Aorta (tissue), 5 donors: ENCODE measurements at places on chromosomes 4 and X.

DNA sequence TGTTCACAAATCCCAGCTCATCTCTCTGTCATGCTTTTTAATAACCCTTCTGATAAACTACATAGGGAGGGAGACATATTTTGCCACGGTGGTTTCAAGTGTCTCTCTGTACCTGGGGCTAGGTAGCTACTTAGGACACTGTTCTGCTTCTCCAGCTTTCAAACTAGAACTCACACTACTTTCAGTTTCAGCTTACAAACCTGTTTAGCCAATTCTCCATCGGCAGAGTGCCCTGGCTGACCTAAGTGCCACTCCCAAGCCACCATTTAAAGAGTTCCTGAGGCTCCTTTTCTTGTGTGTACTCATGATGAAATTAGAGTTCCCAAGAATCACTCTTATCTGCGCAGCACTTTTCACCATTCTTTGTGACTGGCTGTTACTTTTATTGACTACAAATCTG, 899.2 kb downstream of the FAT4 start:
- no peak for DNase-seq

DNA sequence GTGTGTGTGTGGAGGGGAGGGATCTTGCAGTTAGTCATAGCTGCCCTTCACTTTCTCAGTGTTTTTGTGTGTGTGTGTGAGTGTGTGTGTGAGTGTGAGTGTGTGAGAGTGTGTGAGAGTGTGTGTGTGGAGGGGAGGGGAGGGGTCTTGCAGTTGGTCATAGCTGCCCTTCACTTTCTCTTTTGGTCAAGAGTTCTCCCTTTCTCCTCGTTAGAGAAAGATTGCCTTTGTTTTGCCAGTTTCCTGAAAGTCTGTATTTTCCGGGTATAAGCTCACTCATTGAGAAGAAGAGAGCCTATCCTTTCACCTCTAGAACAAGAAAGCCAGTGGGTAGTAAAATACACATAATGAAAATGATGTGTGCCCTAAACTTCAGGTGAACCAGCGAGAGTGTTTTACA, 75.2 kb upstream of the ENPP6 start:
- DNase-seq, result no peak

DNA sequence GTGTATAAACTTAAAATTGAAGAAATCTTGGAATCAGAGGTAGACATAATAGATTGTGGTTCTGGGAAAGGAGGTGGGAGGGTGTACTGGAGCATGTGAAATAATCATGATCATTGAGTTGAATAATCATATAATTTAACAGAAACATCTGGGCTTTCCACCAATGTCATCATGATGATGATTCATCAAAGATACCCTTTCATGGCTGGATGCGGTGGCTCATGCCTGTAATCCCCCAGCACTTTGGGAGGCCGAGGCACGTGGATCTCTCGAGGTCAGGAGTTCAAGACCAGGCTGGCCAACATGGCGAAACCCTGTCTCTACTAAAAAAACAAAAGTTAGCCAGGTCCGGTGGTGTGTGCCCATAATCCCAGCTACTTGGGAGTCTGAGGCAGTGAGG, 6.7 kb upstream of the RUFY3 start:
- no peak for DNase-seq

- no peak for DNase-seq
Observed at GRCh38 chr4:123699880-123700771, 303.5 kb downstream of the SPRY1 start.

- DNase-seq, result no peak
Observed at GRCh38 chr4:1218634-1219565, 30.0 kb downstream of the CTBP1 start.

- no peak for DNase-seq
Observed at GRCh38 chr4:184715526-184715925, 18.4 kb downstream of the CENPU start.

DNA sequence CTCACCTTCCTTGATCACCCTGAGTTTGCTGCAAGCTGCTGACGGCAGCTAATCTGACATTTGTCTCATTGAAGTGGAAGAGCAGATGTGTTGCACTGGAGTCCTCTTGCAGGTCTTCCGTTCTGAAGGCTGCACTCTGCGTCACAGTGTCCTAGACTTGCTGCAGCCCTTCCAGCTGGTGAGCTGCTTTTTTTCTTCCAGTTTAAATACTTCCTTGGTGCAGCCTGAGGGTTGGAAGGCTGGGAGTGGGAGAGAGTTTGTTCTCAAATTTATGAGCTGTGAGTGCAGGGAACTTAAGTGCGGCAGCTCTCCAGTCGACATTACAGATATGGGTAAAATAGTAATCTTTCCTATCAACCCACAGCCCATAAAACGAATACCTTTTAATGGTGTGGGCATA, 303.6 kb upstream of the FAT1 start:
- no peak for DNase-seq

- no peak for DNase-seq
Observed at GRCh38 chr4:180465364-180465763, 1777.8 kb upstream of the TENM3 start.

- no peak for DNase-seq
Observed at GRCh38 chr4:56671860-56672259, 9.2 kb downstream of the HOPX start.
